T-cell (primary cell): ENCODE measurements at places on chromosomes 7 and 10.

DNA sequence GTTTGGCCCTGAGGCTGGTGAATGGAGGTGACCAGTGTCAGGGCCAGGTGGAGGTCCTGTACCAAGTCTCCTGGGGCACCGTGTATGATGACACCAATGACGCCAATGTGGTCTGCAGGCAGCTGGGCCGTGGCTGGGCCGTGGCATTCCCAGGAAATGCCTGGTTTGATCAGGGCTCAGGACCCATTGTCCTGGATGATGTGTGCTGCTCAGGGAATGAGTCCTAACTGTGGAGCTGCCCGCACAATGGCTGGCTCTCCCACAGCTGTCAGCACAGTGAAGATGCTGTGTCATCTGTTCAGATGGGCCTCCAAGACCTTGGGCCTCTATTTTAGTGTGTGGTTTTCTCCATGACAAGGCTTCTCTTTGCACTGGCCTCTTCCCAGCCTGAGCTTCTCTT, 64.0 kb downstream of the DMBT1 start:
- no peaks in the 10 kb centered on the region for H3K4me1 ChIP-seq
- H3K4me3 ChIP-seq: no peak overlapping the region
- no peaks in the 10 kb centered on the region for H3K27me3 ChIP-seq
- no peak overlapping the region for H3K27ac ChIP-seq
- H3K36me3 ChIP-seq: no peaks in the 10 kb centered on the region

DNA sequence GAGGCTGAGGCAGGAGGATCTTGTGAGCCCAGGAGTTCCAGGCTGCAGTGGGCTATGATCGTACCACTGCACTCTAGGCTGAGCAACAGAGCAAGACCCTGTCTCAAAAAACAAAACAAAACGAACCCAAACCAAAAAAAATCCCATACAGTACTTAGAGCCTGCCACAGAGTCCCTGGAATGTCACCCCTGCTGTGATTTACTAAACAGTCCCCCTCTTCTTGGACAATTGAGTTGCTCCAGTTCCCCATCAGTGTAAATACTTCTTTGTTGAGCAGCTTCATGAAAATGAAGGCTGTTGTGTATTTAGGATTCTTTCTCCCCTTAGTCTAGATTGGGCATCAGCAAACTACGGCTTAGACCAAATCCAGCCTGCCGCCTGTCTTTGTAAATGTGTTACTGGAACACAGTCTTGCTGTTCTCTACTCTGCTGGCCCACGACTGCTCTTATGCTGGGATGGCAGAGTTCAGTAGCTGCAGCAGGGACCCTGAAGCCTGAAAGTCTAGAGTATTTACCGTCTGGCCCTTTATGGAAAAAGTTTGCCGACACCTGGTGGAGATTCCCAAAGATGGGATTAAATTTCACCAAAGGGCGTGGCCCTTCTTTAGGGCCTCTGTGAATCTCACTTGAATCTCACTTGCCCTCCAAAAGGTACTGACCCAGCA, 57.8 kb downstream of the PALD1 start:
- no peak for DNase-seq
- no peak overlapping the region for H3K4me3 ChIP-seq
- H3K27ac ChIP-seq: no peak overlapping the region

DNA sequence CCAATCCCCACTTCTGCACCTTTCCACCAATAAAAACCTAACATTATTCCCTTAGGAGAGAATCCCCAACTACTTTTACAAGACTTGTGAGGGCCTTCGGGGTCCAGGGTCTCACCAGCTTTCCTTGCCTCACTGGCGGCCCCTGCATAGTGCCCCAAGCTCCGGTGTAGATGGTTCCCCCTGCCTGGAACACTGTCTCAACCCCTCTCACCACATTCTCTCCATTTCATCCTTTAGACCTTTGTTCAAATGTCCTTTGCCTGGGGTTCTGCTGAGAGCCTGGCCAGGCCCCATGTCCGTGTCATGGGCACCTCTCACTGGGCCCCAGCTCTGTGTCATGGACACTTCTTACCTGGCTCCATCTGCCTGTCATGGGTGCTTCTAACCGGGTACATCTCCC, 64.5 kb upstream of the SORCS3 start:
- H3K4me3 ChIP-seq: no peak overlapping the region
- DNase-seq: no peak
- no peak overlapping the region for H3K27ac ChIP-seq
- no peaks in the 10 kb centered on the region for H3K36me3 ChIP-seq
- H3K4me1 ChIP-seq: no peaks in the 10 kb centered on the region
- H3K27me3 ChIP-seq: peaks cover 30% of the 10 kb centered on the region

DNA sequence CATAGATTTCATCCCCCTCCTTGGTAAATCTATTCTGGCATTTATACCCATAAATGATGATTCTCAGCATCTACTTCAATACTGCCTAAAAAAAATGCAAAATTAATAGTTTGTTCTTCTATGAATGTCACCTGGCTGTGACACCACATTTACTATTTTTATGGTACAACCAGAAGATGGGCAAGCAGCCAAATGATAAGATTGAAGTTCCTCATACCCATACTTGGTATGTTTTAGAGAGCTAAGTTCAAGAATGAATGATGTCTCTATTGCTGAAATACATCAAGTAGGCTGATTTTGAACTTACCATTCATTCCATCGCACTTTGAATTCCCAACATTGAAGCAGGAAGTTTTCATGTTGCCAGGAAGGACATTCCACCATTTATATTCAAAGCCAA, 134.2 kb downstream of the ELAPOR2 start:
- H3K4me1 ChIP-seq: no peaks in the 10 kb centered on the region
- H3K27ac ChIP-seq: no peak overlapping the region
- DNase-seq: no peak
- no peak overlapping the region for H3K4me3 ChIP-seq

GRCh38 chr10:78513330-78513729, 479.7 kb downstream of the RPS24 start:
- H3K36me3 ChIP-seq: no peaks in the 10 kb centered on the region
- no peak for DNase-seq
- H3K27me3 ChIP-seq: no peaks in the 10 kb centered on the region
- no peak overlapping the region for H3K4me3 ChIP-seq
- no peak overlapping the region for H3K27ac ChIP-seq

DNA sequence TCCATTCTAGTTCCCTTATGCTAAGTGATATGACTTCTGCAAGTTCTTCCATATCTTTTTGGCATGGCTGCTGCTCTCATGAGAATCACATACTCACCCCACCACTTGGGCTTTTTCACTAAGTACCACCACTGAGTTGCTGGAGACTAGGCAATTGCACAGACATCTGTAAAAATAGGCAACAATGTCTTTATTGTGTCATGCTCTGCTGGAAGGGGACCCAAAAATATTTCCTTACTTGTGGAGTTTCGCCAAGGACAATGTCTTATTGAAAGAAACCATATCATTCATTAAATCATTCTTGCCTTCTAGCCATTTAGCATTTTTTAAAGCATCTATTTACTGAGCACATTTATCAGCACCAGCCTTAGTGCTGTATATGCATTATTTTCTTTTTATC, 17.4 kb upstream of the ASZ1 start:
- H3K4me1 ChIP-seq: no peaks in the 10 kb centered on the region
- no peak overlapping the region for H3K27ac ChIP-seq
- H3K4me3 ChIP-seq: no peak overlapping the region
